ENCODE measurements at places on chromosomes 12 and 14.

DNA sequence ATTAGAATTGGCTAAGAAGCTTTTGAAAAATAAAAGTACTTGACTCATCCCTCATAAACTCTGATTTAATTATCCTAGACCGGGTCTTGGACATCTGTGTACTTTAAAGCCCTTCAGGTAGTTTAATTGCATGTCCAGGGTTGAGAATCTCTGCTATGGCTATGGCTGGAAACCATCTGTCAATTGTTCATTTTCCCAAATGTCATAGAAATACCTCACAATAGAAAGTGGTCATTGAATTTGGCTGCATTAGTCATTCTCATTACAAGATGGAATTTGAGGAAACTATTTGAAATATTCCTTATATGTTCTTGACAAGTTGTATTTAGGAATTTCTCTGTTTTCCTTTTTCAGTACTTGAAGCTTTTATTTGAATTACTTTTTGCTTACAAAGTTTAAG is 111.3 kb downstream of the TSHR start:
- no peak for DNase-seq

GRCh38 chr12:52337054-52337453 is 15.9 kb upstream of the KRT83 start:
- no peak for DNase-seq

DNA sequence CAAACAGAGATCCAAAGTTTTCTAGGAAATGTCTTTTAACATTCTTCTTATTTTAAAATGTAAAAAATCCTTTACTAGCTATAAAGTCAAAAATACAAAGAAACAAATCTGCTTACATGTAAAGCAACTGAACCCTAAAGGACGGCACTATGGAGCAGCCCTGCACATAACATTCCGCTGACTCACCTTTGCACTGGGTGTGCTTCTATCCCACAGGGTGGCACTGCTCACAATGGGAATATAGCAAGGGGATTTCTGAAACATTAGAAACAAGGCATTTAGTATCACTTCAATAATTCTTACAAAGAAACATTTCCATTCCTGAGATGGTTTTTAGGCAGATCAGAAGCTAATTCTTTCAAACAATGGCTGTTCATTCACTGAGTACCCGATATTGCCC is 94.3 kb downstream of the C12orf42 start:
- DNase-seq = no peak

GRCh38 chr12:92149563-92149962 is 3.9 kb upstream of the BTG1 start:
- DNase-seq = peak; percentile 40

GRCh38 chr14:77187649-77188012 is 6.0 kb downstream of the TMEM63C start:
- no peak for DNase-seq

- peak; percentile 16 for DNase-seq
Measured at GRCh38 chr14:90788031-90788430, 28.2 kb downstream of the TTC7B start.

- DNase-seq = no peak
Measured at GRCh38 chr12:93857991-93858447, 180.8 kb downstream of the CRADD start.

- DNase-seq = no peak
Measured at GRCh38 chr12:42968426-42968825, 378.9 kb upstream of the PRICKLE1 start.

GRCh38 chr12:85741046-85741445 is 95.2 kb downstream of the RASSF9 start:
- DNase-seq = no peak

DNA sequence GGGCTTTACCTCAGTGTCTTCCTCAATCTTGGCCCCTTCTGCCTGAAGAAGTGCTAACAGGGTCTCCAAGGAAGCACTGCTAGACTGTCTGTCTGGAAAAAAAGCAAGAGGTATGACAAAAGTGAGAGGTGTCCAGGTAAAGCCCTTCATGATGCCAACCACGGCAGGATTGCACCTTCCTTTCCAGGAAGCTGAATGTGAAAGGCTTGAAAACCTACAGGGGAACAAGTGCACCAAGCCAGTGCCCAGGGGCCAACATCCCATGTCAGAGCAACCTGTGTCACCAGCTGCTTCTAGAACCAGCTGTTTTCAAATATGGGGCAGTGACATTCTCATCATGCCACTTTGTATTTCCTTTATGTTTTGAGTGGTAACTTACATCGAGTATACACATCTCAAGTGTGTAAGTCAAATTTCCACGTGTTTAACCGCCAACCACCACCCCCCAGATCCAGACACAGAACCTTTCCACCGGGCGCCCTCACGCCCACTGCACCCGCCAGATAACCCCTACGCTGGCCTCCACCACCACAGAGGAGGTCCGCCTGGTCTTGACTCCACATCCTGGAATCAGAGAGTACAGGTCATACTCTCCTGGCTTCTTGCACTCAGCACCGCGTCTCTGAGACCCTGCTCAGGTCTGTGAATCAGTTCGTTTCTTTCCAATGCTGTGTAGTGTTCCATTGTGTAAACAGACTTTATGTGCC is 27.3 kb downstream of the VPS37B start:
- no peak for DNase-seq

DNA sequence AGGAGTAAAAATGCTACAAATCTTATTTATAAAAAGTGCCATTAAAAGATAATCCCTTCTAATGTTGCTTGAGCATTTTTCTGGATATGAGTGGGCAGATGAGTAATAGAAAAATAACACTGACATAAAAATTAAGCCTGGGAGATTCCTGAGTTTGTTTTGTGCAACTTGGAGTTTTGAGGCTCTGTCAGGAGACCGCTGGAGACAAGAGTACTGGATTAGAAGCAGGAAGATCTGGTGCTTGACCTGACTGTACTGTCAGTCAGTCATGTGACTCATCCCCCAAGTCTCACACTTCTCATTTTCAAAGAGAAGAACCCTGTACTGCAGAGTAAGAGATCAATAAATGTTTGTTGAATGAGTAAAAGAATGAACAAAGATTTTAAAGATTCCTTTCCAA is 29.4 kb downstream of the ANO4 start:
- DNase-seq = no peak

- DNase-seq = no peak
Measured at GRCh38 chr12:51448618-51449256, 24.1 kb downstream of the SLC4A8 start.

DNA sequence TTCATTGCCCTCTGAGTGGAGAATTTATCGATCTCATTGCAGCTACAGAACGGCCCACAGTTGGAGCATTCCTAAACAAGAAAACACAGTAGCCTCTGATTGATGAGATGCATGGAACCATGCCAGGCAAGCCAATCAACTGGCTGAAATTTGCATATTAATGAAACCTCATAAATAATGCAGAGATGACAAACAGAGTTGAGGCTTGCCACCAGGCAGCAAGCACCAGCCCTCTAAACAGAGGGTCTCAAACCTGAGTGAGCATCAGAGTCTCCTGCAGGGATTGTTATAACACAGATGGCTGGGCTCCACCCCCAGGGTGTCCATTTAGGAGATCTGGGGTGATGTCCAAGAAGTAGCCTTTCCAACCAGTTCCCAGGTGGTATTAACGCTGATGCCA is 60.9 kb upstream of the CMKLR1 start:
- no peak for DNase-seq

DNA sequence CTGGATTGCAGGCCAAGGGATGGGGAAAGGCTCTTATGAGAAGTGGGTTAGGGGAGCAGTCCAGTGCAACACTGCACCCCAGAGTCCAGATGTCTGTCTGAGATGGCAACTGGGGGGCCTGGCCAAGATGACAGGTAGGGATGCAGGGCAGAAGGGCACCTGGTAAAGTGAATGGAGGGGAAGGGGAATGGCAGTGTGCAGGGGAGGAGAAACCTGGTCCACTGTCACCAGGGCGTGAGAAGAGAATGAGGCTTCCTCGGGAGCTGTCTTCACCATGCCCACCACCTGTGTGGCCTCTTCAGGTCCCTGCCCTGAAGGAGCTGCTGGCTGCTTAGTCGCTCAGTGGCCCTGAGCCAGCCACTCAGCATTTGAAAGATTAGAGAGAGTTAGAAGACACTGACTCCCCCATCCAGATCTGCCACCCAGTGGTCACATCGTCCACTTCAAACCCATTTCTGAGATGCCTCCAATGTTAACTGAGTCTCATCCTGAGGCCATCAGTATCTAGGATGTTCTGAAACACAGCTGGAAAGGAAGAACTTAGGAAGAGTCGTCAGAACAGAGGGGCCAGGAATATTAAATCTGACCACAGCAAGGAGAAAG is 57.3 kb downstream of the PLEKHG3 start:
- no peak for DNase-seq

DNA sequence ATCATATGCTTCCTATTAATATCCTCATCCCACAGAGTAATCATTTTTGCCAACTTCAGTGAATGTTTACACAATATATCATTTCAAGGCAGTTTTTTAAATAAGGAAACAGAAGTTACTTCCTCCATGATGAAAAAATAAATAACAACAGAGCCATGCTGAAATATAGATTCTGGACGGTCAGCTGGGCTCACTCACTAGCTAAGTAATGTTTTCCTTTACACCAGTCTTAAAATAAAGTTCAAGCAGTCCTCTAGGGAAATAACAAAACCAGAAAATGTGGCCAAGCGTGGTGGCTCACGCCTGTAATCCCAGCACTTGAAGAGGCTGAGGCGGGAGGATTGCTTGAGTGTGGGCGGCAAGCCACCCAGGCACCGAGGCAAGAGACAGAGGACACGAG is 28.7 kb downstream of the AICDA start:
- DNase-seq = peak; percentile 19

DNA sequence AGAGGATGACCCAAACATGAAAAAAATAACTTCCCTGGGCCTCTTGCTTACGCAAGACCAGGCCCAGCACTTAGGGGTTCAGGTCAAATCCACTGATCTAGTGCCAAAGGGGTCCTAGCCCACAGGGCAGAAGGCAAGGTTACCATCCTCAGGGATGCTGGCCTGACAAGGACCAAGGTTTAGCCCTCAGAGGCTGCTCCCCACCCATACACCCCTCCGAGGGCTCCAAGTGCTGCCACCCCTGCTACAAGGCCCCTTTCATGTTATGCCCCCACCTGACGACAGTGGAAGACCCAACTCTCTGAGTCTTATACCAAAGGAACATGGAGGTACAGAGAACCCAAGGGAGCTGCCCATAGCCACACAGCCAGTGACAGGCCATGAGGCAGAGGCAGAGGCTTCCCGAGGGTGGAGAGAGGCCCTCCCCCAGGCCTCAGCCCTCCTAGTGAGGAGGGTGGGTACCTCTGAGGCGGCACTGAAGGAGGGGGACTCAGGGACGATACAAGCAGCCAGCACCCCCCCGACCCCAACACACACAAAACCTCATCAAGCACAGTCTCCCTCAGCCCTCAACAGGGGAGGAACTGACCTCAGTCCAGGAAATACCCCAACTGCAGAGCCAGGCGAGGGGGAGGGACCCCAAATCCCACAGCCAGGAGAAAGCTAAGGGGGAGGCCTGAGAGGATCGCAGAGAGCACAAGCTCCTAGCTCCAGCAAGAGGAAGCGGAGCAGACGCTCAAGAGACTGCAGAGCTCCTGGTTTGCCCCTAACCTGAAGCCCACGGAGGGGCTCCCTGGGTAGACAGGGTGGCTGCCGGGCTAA is 37.0 kb downstream of the ANAPC7 start:
- no peak for DNase-seq

GRCh38 chr12:111386885-111387284 is 18.0 kb upstream of the PHETA1 start:
- peak; percentile 10 for DNase-seq

DNA sequence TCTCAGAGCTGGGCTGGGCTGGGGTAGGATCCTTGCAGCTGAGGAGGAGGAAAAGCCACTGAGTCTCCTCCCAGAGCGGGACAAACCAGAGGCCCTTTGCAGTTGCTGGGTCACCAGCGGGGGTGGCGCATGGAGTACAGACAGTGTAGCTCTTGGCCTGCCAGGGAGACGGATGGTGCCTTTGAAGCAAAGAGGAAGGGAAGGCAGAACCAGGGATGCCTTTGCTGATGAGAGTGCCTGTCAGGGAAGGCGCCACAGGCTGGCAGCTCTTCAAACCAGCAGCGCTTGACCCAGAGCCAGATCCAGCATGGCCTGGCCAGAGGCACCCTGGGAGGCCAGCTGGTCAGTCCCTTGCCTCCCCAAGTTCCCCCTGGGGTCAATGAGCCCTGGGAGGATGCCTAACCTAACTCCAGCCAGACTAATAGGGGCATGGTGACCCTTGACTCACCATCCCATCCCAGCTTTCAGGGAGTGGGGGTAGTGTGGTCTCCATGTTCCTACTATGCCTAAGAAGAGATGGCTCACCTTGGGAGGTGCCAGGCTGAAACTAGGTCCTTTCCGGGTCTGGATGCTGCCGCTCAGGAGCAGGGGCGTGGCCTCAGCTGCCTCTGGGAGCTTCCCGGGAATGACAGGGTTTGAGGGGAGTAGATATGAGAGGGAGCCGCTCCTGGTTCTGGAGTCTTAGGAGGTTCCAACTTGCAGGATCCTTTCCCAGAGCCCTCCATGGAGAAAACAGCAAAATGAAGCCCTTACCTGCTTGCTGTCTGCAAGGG is 19.8 kb downstream of the VASH1 start:
- peak; percentile 33 for DNase-seq

DNA sequence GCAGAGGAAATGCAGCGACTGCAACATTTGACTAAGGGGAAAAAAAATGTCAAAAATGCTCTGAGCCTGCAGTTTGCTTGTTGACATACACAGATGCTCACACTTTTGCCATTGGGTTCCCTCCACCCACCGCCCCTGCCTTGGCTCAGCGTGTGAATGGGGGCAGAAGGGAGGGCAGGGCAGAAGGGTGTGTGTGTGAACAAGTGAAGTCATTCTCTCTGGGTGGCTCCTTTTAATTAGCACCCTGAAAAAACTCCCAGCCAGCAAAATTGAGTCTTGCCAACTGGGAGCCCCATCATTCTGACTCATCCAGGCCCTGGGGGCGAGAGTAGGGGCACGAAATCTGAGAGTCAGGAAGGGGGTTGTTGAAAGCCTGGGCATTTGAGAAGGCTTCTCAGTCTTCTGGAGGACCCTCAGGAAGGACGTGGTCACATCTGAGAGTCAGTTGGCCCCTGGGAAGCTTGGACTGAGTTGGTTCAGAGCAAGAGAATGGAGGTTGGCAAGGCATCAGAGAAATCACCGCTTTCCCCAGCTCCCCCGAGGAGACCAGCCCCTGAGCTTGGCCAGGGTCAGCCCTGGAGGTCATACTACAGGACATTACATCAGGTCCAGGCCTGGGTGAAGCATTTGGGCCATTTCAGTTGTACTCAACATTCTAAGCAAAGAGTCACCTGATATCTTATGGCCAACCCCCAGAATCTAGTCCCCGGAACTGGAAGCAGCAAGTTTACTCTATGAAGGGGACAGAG is 22.7 kb upstream of the KRT78 start:
- no peak for DNase-seq

DNA sequence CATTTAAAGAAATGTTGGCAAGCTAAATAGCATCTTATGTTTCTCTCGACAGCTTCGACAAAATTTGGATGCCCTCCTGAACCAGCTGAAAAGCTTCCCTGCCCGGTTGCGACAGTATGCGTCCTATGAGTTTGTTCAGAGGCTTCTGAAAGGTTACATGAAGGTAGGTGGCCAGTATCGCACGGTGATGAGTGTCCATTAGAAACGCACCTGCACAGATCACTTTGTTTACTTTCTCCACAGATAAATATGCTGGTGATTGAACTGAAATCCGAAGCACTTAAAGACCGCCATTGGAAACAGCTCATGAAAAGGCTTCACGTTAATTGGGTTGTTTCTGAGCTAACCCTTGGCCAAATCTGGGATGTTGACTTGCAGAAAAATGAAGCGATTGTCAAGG is 36.5 kb downstream of the DYNC1H1 start:
- DNase-seq = no peak

Data from kidney (tissue), 22 donors.